ENCODE measurements at places on chromosomes 11 and 22.
A peak's percentile ranks its signal among the peaks of the same experiment; 100 is the strongest.

DNA sequence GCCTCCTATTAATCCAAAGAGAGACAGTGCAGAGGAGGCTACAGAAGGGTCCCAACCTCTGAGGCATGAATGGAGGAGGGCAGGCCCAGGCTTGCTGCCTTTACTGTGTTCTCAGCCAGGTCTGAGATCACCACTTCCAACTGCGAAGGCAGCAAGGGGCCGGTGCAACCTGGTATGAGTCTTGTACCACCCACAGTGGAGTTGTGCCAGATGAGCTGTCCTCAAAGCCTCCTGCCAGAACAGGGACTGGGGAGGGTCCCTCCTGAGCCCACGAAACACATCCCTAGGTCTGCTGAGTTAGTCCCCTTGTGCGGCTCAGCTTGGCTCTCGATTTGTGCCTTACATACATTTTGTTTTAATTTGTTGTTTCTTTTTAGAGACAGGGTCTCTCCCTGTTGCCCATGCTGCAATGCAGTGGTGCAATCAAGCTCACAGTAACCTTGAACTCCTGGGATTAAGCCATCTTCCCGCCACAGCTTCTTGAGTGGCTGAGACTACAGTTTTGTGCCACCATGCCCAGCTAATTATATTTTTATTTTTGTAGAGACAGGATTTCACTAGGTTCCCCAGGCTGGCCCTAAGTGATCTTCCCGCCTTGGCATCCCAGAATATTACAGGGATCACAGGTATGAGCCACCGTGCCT is 9.3 kb downstream of the MIF start:
- no peak for DNase-seq

DNA sequence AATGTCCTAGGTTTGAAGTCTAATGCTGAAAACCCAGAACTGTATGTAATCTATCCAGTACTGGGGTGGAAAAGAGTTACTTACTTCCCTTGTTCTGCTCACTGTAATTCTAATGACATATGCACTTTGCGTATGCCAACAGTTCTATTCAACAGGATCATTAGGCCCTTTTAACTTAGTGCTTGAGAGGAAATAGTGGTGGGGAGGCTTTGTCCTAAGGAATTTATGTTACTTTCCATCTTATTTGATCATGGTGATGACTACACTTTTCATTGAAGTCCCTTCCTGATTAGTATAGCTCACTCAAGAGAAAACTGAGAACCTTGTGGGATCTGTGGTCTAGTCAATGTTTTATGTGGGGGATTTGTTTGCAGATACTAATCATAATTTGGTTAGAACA is 348.2 kb downstream of the GUCY1A2 start:
- DNase-seq: no peak

DNA sequence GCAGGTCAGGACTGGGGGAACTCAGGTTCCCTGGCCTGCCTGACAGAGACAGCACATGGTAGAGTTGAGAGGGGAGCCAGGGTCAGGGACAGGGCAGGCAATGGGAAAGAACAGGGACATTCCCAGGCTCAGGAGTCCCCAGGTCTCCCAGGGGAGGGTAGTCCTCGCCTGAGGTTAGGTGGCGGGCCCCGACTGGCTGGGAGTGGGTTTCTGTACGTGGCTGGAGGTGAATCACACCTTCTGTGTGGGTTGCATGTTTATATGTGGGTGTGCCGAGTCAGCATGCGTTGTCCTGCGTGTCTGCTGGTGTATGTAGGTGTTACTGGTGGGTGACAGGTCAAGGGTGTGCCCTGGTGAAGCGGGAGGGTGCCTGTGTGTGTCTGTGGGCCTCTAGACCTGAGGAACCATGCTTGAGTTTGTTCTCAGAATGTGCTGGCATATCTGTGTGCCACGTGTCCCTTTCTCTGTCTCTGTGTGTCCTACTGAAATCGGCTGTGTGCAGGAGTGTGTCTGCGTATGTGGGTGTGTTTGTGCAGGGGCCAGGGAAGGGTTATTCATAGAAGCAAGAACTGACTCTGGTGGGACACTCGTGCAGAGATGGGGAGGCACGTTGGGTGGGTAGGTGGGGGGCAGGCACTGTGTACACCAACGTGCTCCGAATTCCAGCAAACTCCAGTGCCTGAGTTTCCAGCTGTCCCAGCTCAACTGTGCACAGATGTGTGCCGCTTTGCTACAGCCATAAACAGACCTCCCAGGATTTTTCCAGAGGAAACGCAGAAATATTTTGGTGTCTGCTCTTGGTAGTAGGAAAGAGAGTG is 23.8 kb upstream of the OAF start:
- no peak for DNase-seq

GRCh38 chr11:122707901-122708300 is 52.4 kb downstream of the UBASH3B start:
- DNase-seq: no peak

DNA sequence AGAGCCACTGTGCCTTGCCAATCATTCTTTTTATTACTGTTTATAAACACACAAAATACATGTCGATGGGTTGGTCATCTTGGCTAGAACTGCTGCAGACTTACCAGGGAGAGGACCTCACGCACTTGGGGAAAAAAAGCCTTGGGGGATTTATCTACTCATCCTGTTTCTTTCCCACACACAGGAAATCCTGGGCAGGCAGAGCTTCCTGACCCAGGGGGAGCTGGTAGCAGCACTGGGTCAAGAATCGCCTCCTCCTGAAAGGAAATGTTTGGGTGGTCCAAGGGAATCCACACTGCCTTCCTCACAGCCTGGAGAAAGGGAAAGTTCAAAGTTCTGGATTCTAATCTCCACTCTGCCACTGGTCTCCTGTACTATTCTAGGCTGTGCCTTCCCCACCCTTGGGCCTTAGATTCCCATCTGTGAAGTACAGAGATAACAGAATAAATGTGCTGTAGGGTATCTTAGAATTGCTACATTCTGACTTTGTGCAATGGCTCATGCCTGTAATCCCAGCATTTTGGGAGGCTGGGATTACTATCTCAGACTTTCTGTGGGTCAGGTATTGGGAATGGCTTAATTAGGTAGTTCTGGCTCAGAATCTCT is 31.2 kb upstream of the SMTN start:
- no peak for DNase-seq

- DNase-seq: no peak
Measured at GRCh38 chr11:7977232-7977917, 9.8 kb upstream of the EIF3F start.

- DNase-seq: no peak
Measured at GRCh38 chr22:20968281-20968977, 1.4 kb downstream of the AIFM3 start.

DNA sequence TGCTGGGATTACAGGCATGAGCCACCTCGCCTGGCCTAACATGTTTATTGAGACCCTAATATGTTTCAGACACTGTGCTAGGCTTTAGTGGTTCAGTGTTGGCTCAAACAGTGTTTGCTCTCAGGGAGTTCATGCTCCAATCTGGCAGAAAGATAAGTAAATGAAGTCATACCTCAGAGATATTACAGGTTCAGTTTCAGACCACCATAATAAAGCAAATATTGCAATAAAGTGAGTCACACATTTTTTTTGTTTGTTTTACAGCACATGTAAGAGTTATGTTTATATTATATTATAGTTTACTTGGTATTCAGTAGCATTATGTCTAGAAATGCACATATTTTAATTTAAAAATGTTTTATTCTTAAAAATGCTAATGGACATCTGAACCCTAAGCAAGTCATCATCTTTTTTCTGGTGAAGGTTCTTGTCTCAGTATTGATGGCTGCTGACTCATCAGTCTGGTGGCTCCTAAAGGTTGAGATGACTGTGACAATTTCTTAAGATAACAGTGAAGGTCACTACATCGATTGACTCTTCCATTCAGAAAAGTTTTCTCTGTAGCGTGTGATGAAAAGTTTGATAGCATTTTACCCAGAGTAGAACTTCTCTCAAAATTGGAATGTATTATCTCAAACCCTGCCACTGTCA is 243.0 kb upstream of the ANO5 start:
- DNase-seq: no peak

DNA sequence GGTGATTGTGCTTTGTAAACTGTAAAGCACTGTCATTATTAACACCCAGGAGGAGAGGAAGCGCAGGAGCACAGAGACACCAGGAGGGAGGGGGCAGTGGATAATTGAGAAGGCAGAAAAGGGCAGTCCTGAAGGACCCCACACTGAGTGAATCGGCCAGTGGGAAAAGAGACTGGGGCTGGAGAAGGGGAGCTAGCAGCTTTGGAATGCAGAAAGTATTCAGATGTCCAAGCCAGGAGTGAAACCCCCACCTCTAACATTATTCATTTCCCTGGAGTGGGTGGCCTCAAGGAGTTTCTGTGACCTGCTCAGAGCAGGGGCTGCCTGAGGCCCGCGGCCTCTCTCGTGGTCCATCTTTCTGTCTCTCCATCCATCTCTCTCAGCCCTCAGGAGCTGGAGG is 38.0 kb upstream of the CDON start:
- no peak for DNase-seq

GRCh38 chr22:36977947-36978660 is 41.1 kb downstream of the TST start:
- DNase-seq: peak; percentile 82

- no peak for DNase-seq
Measured at GRCh38 chr11:103147627-103148026, 38.4 kb downstream of the DYNC2H1 start.

DNA sequence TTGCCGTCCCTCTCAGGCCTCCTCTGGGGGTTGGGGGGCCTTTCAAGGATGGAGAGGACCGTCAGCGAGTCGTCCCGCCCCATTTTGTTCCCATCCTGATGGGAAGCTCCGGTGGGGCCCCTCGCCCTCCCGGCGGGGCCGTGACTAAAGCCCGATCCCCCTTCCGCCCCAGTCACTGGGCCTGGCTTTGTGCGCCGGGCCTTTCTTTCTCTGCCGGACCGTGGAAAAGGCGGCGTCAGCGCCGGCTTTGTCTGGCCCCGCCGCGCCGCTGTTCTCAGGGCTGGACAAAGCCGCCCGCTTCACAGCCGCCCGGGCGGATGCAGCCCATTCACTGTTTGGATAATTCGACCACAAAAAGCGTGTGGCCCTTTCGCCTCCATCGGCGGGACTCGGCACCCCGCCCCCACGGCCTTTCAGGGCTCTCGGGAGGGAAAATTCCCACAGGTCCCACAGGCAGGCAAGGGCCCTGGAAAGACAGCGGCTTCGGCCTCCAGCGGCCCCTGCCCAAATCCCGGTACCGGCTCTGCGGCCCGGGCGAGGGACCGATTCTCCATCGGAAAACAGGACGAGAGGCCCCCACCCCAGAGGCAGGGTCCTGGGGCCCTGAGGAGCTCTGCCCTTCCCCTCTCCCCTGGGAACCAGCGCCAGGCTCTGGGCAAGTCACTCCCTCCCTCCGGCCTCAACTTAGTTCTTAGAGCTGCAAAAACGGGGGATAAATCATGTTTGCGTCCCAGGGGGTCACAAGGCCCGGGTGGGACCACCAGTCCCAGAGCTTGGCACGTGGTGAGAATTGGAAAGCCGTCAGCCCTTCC is 87.2 kb downstream of the WNT7B start:
- no peak for DNase-seq

- no peak for DNase-seq
Measured at GRCh38 chr11:14223636-14224288, 135.2 kb downstream of the RRAS2 start.

Data from stimulated activated CD4-positive, alpha-beta T cell treated with anti-CD3 and anti-CD28 coated beads, Interleukin-1b, Interleukin-23, amount 100 ng/mL, for 1 hour (primary cell).